T-helper 17 cell (primary cell): ENCODE measurements at places on chromosomes 5 and 9.
A peak's percentile ranks its signal among the peaks of the same experiment; 100 is the strongest.

- no peak overlapping the region for H3K27ac ChIP-seq
- no peak for DNase-seq
- no peaks in the 10 kb centered on the region for H3K4me1 ChIP-seq
- no peak overlapping the region for H3K4me3 ChIP-seq
- H3K27me3 ChIP-seq, result peaks cover 78% of the 10 kb centered on the region
These were observed 5.6 kb upstream of the NTNG2 start for GRCh38 chr9:132156262-132156661.

GRCh38 chr5:41649659-41650058 lies 139.3 kb upstream of the PLCXD3 start:
- no peak for DNase-seq
- H3K27ac ChIP-seq, result no peak overlapping the region
- no peaks in the 10 kb centered on the region for H3K27me3 ChIP-seq
- H3K4me3 ChIP-seq, result no peak overlapping the region
- H3K36me3 ChIP-seq, result no peaks in the 10 kb centered on the region

DNA sequence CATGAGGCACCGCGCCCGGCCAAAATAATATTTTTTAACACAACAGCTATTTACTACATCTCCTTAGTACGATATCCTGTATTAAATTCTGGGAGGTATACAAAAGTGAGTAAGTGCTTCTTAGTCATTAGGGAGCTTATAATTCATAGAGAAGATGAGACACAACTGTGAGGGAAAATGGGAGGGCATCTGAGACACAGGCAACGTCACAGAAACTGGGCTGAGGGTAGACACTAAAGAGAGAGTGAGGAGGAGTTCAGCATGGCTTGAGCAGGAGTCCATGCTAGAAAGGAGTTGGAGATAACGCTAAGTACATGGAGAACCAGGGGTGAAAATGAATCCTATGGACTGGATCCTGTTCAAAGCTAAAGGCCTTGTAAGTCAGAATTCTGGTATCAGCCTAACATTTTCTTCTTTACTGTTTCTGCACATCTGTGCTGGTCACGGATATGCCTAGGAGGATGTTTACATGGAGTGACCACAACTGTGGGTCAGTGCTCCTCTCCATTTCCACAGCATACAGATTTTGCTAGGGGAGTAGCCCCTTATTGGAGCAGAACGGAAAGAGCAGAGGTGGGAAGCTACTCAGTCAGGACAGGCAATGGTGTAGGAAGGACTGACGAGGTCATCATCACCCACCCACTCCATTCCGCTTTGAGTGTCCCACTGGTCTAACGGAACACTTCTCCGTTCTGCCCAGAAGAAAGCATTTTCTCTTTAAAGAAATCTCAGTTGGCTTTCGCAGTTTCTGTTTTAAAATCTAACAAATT lies 310.4 kb upstream of the EFNA5 start:
- no peak overlapping the region for H3K27ac ChIP-seq
- H3K4me3 ChIP-seq, result no peak overlapping the region
- peaks cover 8% of the 10 kb centered on the region for H3K4me1 ChIP-seq
- DNase-seq, result no peak
- no peaks in the 10 kb centered on the region for H3K27me3 ChIP-seq
- no peaks in the 10 kb centered on the region for H3K36me3 ChIP-seq

DNA sequence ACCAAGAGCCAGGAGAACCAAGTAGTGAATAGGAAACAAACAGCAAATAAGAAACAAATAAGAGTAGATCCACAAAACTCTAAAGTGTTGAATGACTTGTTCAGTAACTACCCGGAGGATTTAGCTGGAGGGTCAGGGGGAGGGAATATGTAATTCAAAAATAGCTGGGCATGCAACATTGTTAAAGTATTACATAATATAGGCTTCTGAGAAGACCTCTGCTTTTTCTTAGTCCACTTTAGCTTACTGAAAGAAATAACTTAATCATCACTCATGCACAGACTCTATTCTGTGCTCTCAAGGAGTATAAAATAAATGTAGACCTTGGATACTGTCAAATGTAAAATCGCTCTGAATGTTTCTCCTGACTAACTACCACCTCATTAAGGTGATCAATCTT lies 183.2 kb upstream of the POU5F2 start:
- H3K27me3 ChIP-seq, result no peaks in the 10 kb centered on the region
- H3K4me3 ChIP-seq, result no peak overlapping the region
- H3K36me3 ChIP-seq, result peaks cover 6% of the 10 kb centered on the region
- no peak for DNase-seq
- H3K4me1 ChIP-seq, result no peaks in the 10 kb centered on the region

GRCh38 chr5:23352446-23352845 lies 155.0 kb upstream of the PRDM9 start:
- H3K4me1 ChIP-seq, result no peaks in the 10 kb centered on the region
- no peaks in the 10 kb centered on the region for H3K36me3 ChIP-seq
- DNase-seq, result no peak
- H3K27ac ChIP-seq, result no peak overlapping the region

GRCh38 chr9:137828527-137829259 lies 48.9 kb upstream of the CACNA1B start:
- peaks cover 9% of the 10 kb centered on the region for H3K4me1 ChIP-seq
- H3K36me3 ChIP-seq, result peaks cover 10% of the 10 kb centered on the region
- no peak overlapping the region for H3K4me3 ChIP-seq
- no peaks in the 10 kb centered on the region for H3K27me3 ChIP-seq

GRCh38 chr9:87741891-87742290 lies 16.0 kb downstream of the CTSL start:
- no peak overlapping the region for H3K27ac ChIP-seq
- no peak overlapping the region for H3K4me3 ChIP-seq
- no peak for DNase-seq
- H3K27me3 ChIP-seq, result peaks cover 25% of the 10 kb centered on the region
- H3K36me3 ChIP-seq, result peaks cover 2% of the 10 kb centered on the region
- no peaks in the 10 kb centered on the region for H3K4me1 ChIP-seq

GRCh38 chr9:17928228-17928627 lies 349.4 kb downstream of the SH3GL2 start:
- H3K4me3 ChIP-seq, result no peak overlapping the region
- no peaks in the 10 kb centered on the region for H3K36me3 ChIP-seq
- no peaks in the 10 kb centered on the region for H3K27me3 ChIP-seq
- no peaks in the 10 kb centered on the region for H3K4me1 ChIP-seq
- no peak overlapping the region for H3K27ac ChIP-seq

DNA sequence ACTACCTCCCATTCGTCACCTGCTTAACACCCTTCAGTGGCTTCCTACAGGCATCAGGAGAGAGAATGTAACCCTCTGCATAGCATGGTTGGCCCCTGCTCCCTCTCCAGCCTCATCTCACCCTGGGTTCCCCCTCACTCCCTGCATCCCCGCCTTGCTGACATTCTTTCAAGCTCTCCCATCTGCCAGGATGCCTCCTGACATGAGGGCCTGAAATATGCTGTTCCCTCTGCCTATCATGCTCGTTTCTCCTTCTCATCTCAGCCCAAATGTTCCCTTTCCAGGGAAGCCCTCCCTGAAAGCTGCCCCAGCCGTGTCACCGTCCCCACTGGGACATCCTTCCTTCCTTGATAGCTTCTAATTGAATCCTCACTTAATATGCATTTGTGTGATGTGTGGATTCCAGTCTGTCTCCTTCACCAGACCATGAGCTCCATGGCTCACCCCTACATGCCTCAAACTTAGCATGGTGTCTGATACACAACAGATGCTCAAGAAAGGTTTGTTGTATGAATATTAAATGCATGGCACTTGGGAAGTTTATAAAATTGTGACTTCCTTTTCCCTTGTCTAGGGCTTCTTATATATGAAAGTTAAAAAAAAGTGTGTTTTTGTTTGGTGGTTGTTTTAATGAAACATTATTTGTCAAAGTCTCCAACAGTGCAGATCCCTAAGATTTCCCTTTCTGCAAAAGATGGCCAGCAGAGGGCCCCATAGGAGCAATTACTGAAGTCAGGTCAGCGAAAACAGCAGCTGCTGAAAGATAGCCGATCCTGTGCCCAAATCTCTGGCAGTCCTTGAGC lies 7.3 kb upstream of the C5orf58 start:
- no peaks in the 10 kb centered on the region for H3K36me3 ChIP-seq
- H3K4me1 ChIP-seq, result peaks cover 6% of the 10 kb centered on the region
- peak overlapping the region; percentile 29 for H3K27ac ChIP-seq
- peaks cover 6% of the 10 kb centered on the region for H3K27me3 ChIP-seq

DNA sequence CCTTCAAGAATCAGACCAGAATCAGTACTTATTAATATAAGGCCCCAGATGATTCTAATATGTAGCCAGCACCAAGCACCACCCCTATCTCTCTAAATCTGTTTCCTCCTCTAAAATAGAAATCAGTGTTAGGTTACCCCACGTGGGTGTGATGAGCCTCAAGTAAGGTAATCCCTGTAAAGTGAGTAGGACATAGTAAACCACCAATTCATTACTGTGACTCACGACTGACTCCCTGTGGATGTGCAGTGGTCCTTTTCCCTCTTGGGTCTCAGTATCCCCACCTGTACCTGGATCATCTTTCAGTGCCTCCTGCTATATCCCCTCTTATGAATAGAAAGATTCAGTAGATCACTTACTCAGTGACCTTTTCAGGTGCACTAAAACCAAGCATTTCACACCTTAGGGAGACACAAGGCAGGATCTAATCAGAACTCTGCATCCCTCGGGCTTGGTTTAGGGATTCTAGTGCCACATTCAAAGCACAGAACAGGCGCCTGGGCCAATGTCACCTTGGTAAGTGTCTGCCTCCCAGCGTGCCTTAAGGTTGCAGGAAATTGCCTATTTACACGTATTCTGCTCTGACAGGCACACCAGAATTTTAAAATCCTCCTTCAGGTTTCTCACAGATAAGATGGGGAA lies 12.2 kb upstream of the ALDH1B1 start:
- H3K36me3 ChIP-seq, result peaks cover under 1% of the 10 kb centered on the region
- no peak overlapping the region for H3K4me3 ChIP-seq
- H3K27me3 ChIP-seq, result no peaks in the 10 kb centered on the region
- DNase-seq, result no peak

- peak overlapping the region; percentile 45 for H3K27ac ChIP-seq
- H3K4me1 ChIP-seq, result peaks cover 2% of the 10 kb centered on the region
- no peak for DNase-seq
- no peaks in the 10 kb centered on the region for H3K36me3 ChIP-seq
- H3K4me3 ChIP-seq, result no peak overlapping the region
These were observed 37.5 kb upstream of the DMRT1 start for GRCh38 chr9:804026-804425.

DNA sequence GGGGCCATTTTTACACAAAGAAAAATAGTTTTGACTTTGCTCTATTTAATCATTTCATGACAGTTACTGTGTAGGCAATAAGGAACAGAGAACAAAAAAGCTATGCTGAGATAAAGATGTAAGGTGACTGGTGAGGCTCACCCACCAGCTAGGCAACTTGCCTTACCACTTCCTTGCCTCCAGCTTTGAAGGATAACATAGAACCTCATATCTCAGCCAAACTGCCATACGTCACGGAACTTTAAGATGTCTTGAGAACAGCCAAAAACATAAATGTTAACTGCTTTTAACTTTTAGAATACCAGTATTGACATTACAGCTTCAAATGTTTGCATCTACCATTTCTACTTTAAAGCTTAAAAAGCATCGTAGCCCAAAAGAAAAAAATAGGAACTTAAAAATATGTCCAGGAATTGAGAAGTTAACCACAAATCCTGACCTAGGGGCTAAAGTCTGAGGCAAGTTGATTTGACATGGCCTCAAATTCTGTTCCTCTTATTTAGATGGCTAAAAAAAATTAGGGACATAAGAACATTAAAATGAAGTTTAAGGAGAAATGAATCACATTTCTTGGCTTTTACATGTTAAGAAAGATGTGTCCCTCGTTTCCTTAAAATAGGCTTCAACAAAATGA lies 7.7 kb upstream of the GCNT4 start:
- peaks cover 39% of the 10 kb centered on the region for H3K4me1 ChIP-seq
- no peak for DNase-seq
- H3K36me3 ChIP-seq, result no peaks in the 10 kb centered on the region
- peak overlapping the region; percentile 92 for H3K27ac ChIP-seq
- H3K27me3 ChIP-seq, result peaks cover 14% of the 10 kb centered on the region

DNA sequence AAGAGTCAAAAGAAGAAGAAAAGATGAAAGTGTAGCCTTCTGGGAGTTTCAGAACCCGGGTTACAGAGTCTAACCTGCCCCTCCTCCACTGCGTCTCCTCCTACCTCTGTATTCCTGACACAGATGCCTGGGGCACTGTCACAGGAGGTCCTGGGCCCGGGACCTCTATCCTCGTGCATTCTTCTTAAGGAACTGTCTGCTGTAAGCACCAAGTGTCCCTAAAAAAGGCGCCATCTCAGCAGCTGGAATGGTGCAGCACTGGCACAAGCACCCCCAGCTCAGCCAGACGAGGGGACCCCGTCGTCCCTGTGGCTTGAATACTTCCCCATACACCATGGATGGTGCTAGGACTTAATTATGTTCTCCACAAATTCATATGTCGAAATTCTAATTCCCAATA lies 35.8 kb upstream of the MVB12B start:
- peaks cover 2% of the 10 kb centered on the region for H3K4me1 ChIP-seq
- peaks cover 6% of the 10 kb centered on the region for H3K36me3 ChIP-seq
- no peak overlapping the region for H3K27ac ChIP-seq
- no peak overlapping the region for H3K4me3 ChIP-seq

DNA sequence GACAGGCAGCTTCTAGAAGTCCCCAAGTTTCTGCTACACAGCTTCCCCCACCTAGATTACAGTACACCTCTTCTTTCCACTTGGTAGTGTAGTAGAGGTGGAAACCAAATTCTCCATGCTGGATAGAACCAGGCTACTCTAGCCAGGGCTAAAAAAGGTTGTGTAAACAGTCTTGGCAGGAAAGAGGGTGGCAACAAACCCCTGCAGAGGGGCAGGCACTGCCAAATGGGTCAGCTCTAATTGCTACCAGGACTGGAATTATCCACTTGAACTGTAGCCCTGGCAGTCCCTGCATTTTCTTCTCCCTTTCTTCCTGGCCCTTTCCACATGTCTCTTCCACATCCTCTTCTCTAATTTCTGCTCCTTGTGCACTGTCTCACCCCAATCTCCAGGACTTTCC lies 24.8 kb downstream of the RANBP3L start:
- no peak for DNase-seq
- H3K27ac ChIP-seq, result no peak overlapping the region
- peaks cover 8% of the 10 kb centered on the region for H3K4me1 ChIP-seq
- H3K36me3 ChIP-seq, result no peaks in the 10 kb centered on the region
- no peak overlapping the region for H3K4me3 ChIP-seq

DNA sequence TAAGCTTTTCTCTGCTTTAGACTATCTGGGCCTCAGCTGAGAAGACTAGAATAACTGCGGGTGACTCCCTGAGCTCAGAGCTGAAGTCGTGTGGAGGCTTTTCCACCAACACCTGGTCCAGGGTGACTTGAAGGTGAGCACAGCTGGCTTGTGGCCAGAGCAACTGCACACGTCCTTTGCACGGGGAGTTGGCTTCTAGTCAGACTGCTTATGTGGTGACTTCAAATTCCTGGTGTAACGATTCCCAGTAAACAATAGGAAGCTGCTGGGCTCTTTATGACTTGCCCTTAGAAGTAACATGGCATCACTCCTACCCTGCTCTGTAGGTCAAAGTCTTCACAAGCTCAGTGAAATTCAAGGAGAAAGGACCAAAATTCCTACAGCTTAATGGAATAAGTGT lies 800.6 kb upstream of the CDH6 start:
- DNase-seq, result no peak
- no peak overlapping the region for H3K27ac ChIP-seq
- no peaks in the 10 kb centered on the region for H3K4me1 ChIP-seq
- no peak overlapping the region for H3K4me3 ChIP-seq
- no peaks in the 10 kb centered on the region for H3K36me3 ChIP-seq
